ENCODE measurements at places on chromosomes 7 and 10. TPM values are rescaled to one million over a fixed set of nuclear protein-coding genes. Genes with fewer than 3 reads are reported as not detected.
A peak's percentile ranks its signal among the peaks of the same experiment; 100 is the strongest.

Gene CYP2C19
- total RNA-seq = not detected

Gene SPDYE2
- total RNA-seq = 0.05 TPM

Gene MLXIPL
- total RNA-seq = 0.05 TPM

DNA sequence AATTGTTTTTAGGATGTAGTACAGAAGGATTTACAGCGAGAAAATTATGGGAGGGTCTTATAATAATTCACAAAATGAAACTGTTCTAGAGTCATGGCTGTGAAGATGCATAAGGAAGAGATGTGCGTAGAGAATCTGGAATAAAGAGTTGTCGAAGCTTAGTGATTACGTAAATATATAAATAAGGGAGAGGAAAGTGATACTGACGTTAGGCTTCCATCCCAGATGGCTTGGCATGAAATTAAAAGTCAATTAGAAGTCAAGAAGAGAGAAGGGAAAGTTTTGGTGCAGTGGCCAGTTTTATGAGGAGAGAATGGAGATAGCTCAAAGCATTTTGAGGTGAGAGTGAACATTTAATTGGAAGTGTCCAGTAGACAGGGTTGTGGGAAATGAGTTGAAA lies 85.5 kb downstream of the LCOR start:
- DNase-seq = no peak

- no peak for DNase-seq
Measured at GRCh38 chr10:34374356-34375045, 440.6 kb downstream of the PARD3 start.

DNA sequence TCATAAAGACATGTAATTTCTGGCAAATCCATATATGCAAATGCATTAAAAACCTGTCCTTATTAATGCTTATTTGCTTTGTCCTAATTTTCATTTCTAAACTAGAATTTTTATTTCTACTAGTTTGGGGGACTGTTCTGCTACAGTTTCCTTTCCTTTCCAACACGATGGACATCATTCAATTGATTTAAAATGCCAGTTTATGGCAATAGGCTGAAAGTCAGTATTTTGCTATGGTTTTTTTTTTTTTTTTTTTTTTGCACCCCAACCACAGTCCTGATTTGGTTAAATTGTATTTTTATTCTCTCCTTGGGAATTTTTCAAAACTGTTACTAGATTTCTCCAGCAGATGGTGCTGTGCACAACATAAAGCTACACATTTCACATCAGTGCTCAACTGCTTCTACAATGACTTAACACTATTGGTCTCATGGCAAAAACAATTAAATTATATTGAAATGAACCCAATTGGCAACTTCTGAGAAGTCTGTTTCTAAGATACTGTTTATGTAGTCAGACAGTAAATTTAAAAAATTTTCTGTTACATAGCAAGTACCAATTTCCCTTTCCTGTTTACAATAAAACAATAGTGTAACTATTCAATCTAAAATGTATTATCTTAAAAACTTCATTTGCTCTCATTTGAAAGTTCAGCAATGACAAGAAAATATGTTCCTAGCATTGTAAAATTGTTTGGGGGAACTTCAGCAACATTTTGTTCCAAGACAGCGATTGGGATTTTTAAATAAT lies 193.8 kb upstream of the CCDC6 start:
- DNase-seq = peak; percentile 22

DNA sequence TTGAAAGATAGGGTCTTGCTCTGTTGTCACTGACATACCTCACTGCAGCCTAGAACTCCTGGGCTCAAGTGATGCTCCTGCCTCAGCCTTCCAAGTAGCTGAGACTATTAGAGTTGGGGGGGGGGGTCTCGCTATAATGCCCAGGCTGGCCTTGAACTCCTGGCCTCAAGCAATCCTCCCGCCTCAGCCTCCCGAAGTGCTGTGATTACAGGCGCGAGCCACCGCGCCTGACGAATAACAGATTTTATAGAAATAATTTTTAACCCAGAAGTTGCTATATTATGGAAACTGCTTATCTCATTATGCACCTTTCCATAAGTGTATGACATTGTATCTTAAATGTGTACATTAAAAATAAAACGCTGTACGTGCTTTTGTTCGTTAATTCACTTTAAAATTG lies 846 bp downstream of the ANKRD26 start:
- no peak for DNase-seq
